Activated T-helper 2 cell treated with anti-CD3 and anti-CD28 coated beads, Interferon-gamma antibody, Interleukin-2, Interleukin-4, amounts not matched to agents 10 μg/mL and 5 μg/mL and 100 μg/mL, durations not matched to agents 14 hours and 24 hours and 36 hours (primary cell): ENCODE measurements at places on chromosomes 2 and 18.

DNA sequence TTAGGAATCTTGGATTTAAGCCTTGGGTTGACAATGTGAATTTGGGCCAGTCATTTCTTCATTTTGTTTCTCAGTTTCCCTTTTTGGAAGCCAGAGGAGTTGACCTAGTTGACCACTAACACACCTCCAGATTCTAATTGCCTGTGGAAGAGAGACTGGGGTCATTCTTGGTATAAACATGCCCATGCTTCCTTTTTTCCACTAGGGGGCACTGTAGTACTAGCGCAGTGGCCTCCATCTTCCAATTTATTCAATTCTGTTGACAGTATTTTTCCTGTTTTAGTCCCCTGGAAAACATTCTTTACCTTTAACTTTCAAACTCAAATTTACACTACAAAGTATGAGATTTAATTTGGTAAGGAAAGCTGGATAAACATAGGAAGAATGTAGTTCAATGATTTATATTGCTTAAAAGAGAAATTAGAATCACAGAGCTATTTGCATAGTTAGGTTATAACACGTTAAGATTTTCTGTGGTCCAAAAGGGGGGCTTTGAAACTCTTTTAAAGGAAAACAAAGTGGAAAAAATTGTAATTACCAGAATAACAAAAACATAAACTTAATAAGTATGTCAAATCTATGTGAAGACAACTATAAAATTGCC, 57.5 kb upstream of the AGPS start:
- peaks cover 6% of the 10 kb centered on the region for H3K36me3 ChIP-seq
- no peak overlapping the region for H3K27ac ChIP-seq
- H3K4me1 ChIP-seq, result peaks cover 19% of the 10 kb centered on the region

GRCh38 chr2:110748489-110748867, 16.1 kb downstream of the ACOXL start:
- peaks cover 15% of the 10 kb centered on the region for H3K27me3 ChIP-seq
- H3K27ac ChIP-seq, result peak overlapping the region; percentile 52
- peaks cover 55% of the 10 kb centered on the region for H3K4me1 ChIP-seq
- DNase-seq, result peak; percentile 81
- peak overlapping the region; percentile 67 for H3K4me3 ChIP-seq

GRCh38 chr2:177738461-177739235, 333.9 kb downstream of the PDE11A start:
- H3K36me3 ChIP-seq, result no peaks in the 10 kb centered on the region
- no peak overlapping the region for H3K27ac ChIP-seq
- DNase-seq, result no peak
- H3K27me3 ChIP-seq, result peaks cover 14% of the 10 kb centered on the region
- H3K4me1 ChIP-seq, result no peaks in the 10 kb centered on the region
- no peak overlapping the region for H3K4me3 ChIP-seq

GRCh38 chr18:13558124-13558523, 168.2 kb downstream of the FAM210A start:
- no peak overlapping the region for H3K27ac ChIP-seq
- H3K36me3 ChIP-seq, result peaks cover 3% of the 10 kb centered on the region
- DNase-seq, result no peak
- H3K4me1 ChIP-seq, result peaks cover 28% of the 10 kb centered on the region
- H3K4me3 ChIP-seq, result no peak overlapping the region
- H3K27me3 ChIP-seq, result no peaks in the 10 kb centered on the region

- H3K27ac ChIP-seq, result peak within 1 kb of the TSS; percentile 83
- peaks cover 36% of the 10 kb centered on the region for H3K27me3 ChIP-seq
- peak; percentile 28 for DNase-seq
- peak within 1 kb of the TSS; percentile 88 for H3K4me3 ChIP-seq
Measured at GRCh38 chr18:12307701-12308385, at the start of gene TUBB6. Gene TUBB6, plus strand, starts transcription at chr18:12308241. Its CDS starts 52 bp downstream, at chr18:12308293.

- no peaks in the 10 kb centered on the region for H3K36me3 ChIP-seq
- H3K27ac ChIP-seq, result no peak overlapping the region
- no peak overlapping the region for H3K4me3 ChIP-seq
- no peak for DNase-seq
- H3K27me3 ChIP-seq, result no peaks in the 10 kb centered on the region
Measured at GRCh38 chr2:102983786-102984185, 222.0 kb downstream of the TMEM182 start.
